ENCODE measurements at places on chromosomes 6 and 20.
A peak's percentile ranks its signal among the peaks of the same experiment; 100 is the strongest.

DNA sequence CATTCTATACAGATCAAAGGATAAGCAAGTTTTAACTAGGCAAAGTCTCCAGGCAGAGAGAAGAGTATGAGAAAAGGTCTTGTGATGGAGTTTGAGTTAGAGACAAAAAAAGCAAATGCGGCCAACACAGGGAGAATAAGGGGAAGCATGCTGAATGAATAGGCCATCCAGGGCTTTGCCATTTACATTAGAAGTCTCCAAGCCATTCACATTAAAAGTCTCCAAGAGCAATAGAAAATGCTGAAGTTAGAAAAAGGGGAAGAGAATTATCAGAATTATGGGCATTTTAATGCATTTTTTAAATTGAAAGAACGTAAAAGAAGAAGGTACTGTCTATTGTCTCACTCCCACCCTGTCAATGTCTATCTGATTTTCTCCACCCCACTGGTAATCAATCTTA lies 49.4 kb downstream of the PDSS2 start:
- DNase-seq = no peak

GRCh38 chr6:119344306-119344705 lies 5.3 kb downstream of the MAN1A1 start:
- DNase-seq = no peak

DNA sequence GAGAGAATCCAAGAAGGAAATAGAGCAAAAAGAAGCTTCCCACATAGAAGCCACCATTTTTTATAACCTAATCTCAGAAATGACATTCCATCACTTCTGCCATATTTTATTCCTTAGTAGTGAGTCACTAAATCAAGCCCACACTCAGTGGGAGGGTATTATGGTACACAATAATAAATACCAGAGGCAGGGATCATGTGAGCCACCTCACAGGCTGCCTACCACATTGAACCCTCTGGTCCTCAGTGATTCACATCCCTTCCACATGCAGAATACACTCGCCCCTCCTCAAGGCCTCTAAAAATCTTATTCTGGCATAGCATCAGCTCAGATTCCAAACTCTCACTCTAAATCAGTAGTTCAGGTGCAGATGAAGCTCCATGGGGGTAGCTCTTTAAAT lies 49.4 kb downstream of the TMC2 start:
- DNase-seq = no peak

- DNase-seq = peak; percentile 39
Observed at GRCh38 chr20:43752561-43753301, 25.9 kb upstream of the GTSF1L start.

- no peak for DNase-seq
Observed at GRCh38 chr20:36908603-36909002, 32.7 kb downstream of the TLDC2 start.

DNA sequence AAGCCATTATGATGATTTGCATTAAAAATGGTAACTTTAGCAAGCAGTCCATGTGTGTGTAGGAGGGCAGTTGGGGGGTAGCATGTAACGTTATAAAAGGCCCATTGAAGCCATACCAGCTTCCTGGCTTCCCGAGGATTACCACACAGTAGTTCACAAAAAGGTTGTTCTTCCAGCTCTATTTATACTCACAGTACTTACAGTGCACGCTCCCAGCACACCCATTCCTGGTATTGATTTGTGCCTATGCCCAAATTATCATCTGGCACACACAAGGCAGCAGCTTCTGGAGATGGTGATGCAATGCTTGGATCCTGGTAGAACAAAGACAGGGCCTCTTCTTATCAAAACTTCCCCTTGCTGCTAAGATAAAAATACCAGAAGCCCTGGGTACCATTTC lies 436.8 kb downstream of the HAO1 start:
- DNase-seq = no peak

DNA sequence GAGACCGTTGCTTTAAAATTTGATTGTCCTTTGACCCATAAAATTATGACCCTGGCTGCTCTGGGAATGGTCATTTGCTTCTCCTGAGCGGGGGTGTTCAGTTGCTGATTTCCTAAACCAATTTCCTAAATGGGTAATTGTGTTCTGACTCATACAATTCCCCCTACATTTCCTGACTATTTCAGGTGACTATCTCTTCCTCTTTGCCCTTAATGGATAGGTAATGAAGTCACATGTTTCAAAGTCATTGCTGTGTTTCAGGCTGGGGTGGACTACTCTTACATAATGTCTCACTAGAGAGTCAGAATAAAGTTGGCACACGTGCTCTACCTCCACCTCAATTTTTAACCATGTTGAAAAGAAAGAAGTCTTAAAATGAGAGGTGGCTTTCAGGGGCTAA lies 109.8 kb downstream of the DOK5 start:
- no peak for DNase-seq

Measured in stimulated activated CD4-positive, alpha-beta T cell treated with anti-CD3 and anti-CD28 coated beads, Interleukin-12 subunit alpha, Interleukin-12 subunit beta, amount 100 ng/mL, for 48 hours (primary cell).